ENCODE measurements at places on chromosomes 4 and X.

- DNase-seq, result no peak
These were observed 39.7 kb upstream of the BMP3 start for GRCh38 chr4:80990851-80991250.

- no peak for DNase-seq
These were observed 19.0 kb downstream of the MAGEC2 start for GRCh38 chrX:142186103-142186502.

DNA sequence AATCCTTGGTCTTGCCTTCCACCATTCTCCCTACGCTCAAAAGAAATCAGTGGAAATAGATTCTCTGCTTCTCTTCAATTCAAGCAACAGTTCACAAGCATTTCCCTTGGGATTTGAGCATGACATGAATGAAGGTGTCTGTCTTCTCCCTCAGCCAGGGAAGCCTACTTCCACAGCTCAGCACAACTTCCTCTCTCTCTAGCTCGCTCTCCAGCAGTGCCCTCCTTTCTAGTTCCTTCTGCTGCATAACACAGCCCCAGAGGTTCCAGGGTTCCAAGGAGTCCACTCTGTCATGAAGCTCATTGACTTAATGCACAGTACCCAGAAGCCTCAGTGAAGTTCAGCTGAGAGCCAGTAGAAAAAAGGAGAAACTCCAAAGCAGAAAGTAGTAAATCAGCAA lies 81.3 kb downstream of the PLS3 start:
- no peak for DNase-seq

GRCh38 chr4:162011089-162011488 lies 152.7 kb downstream of the FSTL5 start:
- peak; percentile 0 for DNase-seq

GRCh38 chrX:46502848-46503247 lies 42.4 kb downstream of the ZNF674 start:
- no peak for DNase-seq

GRCh38 chr4:184896868-184897715 lies 71.3 kb upstream of the ACSL1 start:
- DNase-seq, result no peak

GRCh38 chr4:25377572-25378436 lies 741 bp downstream of the ANAPC4 start:
- DNase-seq, result peak; percentile 4

- no peak for DNase-seq
These were observed 39.2 kb downstream of the FAM241A start for GRCh38 chr4:112184438-112184837.

DNA sequence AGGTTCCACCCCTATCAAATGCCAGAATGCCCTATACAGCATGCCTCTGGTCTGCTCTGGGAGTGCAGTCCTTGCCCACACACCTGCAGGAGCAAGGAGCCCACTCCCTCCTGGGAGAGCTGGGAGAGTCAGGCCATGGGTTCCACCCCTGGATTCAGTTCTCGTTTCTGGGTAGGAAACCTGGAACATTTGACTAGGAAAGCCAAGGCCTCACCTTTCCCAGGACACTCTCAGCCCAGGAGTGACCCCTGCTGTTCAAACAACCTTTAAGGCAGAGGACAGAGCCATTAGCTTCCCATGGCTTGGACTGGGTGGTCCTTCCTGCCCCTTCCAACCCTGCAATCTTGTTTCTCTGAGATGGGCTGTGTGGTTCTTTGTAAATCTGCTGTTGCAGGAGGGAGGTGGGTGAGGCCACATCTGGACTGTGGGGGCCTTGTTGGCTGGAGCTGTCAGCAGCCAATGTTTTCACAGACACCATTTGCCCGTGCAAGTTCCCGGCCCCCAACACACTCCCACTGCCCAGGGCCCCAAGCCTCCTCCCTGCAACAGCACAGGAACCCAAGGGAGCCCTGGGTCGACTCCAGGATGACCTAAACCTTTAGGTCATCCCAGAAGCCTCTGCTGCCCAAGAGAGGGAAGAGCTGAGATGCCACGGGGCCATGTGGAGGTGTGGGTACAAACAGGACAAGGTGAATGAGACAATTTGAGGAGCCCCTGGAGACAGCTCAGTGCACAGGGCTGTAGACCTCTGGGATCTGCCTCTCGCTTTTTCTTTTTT lies 104.4 kb downstream of the PJA1 start:
- DNase-seq, result peak; percentile 66

DNA sequence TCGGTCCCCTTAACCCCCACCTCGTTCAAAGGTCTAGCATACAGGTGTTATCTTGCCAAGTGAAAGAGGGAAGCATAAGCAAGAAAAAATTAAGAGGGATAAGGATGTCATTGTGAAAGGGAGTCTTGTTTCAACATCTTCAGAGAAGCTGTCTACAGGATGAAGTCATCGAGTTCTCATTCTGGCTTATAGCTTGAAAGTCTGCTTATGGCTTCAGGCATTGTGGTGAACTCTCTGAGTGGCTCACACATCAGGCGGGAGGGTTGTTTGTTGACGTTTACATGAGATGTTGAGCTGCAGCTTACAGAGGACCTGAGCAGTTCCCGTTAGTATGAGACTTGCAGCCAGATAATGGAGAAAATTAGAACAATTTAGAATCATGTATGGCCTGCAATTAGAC lies 16.6 kb downstream of the MAGEA9B start:
- peak; percentile 60 for DNase-seq

DNA sequence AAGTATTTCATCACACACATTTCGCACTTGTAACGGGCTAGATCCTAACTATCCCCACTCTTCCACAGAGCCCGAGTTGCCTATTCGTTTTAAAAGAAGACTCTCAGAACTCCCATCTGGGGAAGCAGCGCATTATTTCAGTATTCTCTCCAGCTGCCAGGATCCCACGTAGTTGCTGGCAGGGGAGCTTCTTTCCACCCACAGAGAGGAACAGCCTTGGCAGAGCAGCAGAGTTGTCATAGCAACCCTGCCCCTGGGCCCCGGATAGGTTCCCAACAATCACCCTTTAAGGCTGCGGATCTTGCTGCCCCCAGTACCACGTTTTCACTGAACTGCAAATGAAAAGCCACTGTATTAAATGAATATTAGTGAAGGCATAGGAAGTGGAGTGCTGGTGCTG lies 106.7 kb downstream of the GPM6A start:
- peak; percentile 4 for DNase-seq

DNA sequence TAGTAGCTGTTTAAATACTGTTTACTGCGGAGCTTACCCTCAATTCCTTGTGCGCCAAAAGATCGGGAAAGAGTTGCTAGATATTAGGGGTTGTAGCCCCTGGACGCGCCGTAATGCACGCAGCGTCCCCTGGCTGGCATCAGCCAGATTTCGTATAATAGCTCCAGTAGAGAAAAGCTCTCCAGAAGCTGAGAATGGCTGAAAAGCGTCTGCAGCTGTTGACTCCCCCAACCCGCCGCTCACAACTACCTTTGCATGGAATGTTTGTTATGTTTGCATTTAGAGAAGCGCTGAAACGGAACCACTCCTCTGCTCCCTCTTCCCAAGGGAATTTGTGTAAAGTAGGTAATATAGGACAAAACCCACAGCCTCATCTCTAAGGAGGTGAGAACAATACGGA lies 3.7 kb downstream of the DOCK11 start:
- no peak for DNase-seq

DNA sequence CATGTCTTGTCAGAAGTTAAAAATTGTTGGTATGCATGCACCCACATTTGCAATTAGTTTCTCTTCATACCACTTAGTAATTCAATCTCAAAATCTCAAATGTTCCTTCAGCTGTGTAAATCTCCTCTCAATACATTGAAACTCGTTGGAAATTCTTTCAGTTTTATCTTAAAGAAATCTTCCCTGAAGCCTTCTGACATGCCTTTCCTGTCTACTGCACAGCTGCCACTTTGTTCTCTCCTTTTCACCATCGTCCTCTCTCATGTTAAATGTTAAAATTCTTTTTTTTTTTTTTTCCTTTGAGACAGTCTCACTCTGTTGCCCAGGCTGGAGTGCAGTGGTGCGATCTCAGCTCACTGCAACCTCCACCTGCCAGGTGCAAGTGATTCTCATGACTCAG lies 30.9 kb downstream of the MCUB start:
- no peak for DNase-seq

- DNase-seq, result peak; percentile 77
These were observed 22.5 kb downstream of the MED28 start for GRCh38 chr4:17636696-17637622.

- DNase-seq, result no peak
These were observed 19.7 kb upstream of the SCOC start for GRCh38 chr4:140353786-140354185.

GRCh38 chr4:3434881-3435685 lies 6.7 kb upstream of the HGFAC start:
- DNase-seq, result no peak

GRCh38 chr4:14368391-14368790 lies 633.9 kb upstream of the CPEB2 start:
- no peak for DNase-seq

GRCh38 chrX:132651421-132652086 lies 162.7 kb upstream of the MBNL3 start:
- DNase-seq, result no peak

DNA sequence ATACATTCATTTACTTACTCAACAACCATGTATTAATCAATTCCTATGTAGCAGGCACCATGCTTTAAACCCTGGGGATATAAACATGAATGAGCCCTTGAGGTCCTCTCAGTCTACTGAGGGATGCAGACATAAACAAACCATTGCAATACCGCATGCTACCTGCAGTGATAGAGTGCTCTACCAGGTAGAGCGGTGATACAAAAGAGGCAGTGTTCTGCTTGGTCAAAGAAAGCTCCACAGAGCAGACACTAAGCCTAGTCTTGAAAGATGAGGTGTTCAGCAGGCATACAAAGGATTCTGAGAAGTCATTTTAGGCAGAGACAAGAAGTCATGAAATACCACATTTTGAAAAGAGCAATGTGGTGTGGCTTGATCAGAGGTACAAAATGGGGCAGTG lies 26.9 kb upstream of the AMOT start:
- DNase-seq, result no peak

GRCh38 chr4:164287173-164287572 lies 466.8 kb upstream of the SMIM31 start:
- no peak for DNase-seq

- no peak for DNase-seq
These were observed 139.0 kb downstream of the ARHGAP24 start for GRCh38 chr4:85613901-85614300.

- no peak for DNase-seq
These were observed 39.5 kb downstream of the FHDC1 start for GRCh38 chr4:152975380-152976211.

GRCh38 chr4:108831291-108831690 lies 68.4 kb upstream of the ETNPPL start:
- no peak for DNase-seq

DNA sequence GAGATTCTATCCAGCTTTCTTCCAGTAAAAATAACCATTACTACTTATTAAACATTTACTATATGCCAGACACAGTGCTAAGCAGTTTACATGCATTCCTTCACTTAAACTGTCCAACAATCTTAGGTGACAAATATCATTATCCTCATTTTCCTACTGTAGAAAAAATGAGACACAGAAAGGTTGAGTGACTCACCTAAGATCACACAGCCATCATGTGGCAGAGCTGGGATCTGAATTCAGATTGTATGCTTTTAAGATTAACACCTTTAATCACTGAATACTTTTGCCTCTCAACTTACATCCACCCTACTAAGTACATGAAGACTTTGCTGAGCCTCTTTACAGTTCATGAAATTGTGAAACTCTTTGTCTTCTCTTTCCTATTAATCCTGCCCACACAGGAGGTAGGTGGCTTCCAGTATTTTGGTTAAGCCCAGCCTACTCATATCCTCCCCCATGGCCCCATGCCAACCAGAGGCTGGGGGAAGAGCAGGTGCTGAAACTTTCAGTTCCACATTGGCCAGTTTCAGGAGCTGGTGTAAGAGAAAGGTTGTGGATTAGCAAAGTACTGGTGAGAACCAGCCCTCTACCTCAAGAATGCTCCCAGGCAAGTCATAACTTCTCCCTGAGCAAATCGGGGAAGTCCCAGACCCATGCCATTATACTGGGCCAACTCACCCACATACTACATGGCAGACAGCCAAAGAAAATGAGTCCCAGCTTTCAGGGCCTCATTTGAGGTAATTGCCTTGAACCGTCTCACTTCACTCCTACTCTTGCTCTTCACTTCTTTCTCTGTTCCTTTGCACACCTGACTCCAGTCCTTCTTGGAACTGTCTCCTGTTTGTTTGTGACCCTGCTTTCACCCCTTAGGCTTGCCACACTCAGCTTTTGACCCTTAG lies 211.1 kb downstream of the GUCY2F start:
- peak; percentile 57 for DNase-seq

- DNase-seq, result no peak
These were observed 11.9 kb upstream of the ADD1 start for GRCh38 chr4:2831611-2832308.

GRCh38 chrX:103847174-103847870 lies 15.3 kb upstream of the RAB9B start:
- DNase-seq, result peak; percentile 7

DNA sequence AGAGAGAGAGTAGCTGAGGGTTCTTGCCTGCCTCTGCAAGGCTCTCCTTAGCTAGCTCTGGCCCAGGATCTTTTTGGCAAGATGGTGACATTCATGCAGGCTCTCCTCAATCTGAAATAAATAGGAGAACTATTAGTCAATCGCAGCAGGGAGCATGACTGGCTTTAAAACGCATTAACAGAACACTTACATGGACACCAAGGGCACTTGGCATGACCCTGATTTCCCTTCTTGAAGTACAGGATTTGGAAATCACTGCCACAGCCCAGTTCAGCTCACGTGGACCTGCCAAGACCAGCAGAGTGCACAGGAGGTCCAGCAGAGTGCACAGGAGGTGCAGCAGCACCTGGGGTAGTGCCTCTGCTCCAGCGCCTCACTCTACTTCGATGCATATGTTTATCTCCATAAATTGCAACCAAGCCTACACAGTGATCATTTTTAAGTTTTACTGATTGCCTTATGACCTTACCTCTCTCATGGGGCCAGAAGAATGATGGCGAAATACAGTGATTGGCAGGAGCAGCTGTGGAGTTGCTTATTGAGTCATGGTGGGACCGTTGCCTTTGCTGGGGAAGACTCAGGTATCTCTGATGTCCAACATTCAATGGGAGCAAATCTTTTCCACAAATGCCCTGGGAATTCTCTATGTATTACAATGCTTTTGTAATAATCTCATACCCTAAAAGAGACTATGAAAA lies 122.4 kb downstream of the SYNPO2 start:
- DNase-seq, result no peak

GRCh38 chr4:98528882-98529281 lies 129.5 kb downstream of the TSPAN5 start:
- no peak for DNase-seq

GRCh38 chr4:26310264-26310663 lies 10.6 kb upstream of the RBPJ start:
- DNase-seq, result no peak

- no peak for DNase-seq
These were observed 56.0 kb downstream of the VGLL1 start for GRCh38 chrX:136588036-136588435.

- no peak for DNase-seq
These were observed 224.4 kb downstream of the CLCN4 start for GRCh38 chrX:10381193-10381592.

Measured in fibroblast of pulmonary artery (primary cell).